ENCODE measurements at places on chromosomes 5 and 9. TPM values are rescaled to one million over a fixed set of nuclear protein-coding genes. Genes with fewer than 3 reads are reported as not detected.

BHMT gene
- total RNA-seq, result 0.86 TPM

PALM2AKAP2 gene
- total RNA-seq, result 66.4 TPM

TEK gene
- 1.8 TPM for total RNA-seq

CORO2A gene
- total RNA-seq, result 0.44 TPM

BSPRY gene
- total RNA-seq, result not detected

PDE6A gene
- not detected for total RNA-seq

ZBED3 gene
- total RNA-seq, result 0.29 TPM

GPR150 gene
- total RNA-seq, result under 0.01 TPM

CD14 gene
- 1.3 TPM for total RNA-seq

PCDHGC4 gene
- total RNA-seq, result 5.0 TPM

SLC34A3 gene
- total RNA-seq, result not detected

TPM2 gene
- 1,162 TPM for total RNA-seq

IL17B gene
- 0.72 TPM for total RNA-seq

TNFAIP8 gene
- 44.0 TPM for total RNA-seq
